ENCODE measurements at places on chromosomes 3 and 15. TPM values are rescaled to one million over a fixed set of nuclear protein-coding genes. Genes with fewer than 3 reads are reported as not detected.

The PIF1 gene
- total RNA-seq = not detected

The TMEM40 gene
- not detected for total RNA-seq

The SLC9C1 gene
- total RNA-seq = not detected

The TMEM207 gene
- not detected for total RNA-seq

The EPHB1 gene
- 2.6 TPM for total RNA-seq

The CACNA1D gene
- total RNA-seq = 38.2 TPM

The ALDH1A2 gene
- total RNA-seq = 16.2 TPM

The DPPA2 gene
- not detected for total RNA-seq

The GP9 gene
- not detected for total RNA-seq

The ARPP21 gene
- total RNA-seq = not detected

The MUC13 gene
- total RNA-seq = not detected
